ENCODE measurements at places on chromosomes 1 and 21.
A peak's percentile ranks its signal among the peaks of the same experiment; 100 is the strongest.

GRCh38 chr1:107464827-107465226 is 324.0 kb downstream of the NTNG1 start:
- DNase-seq = no peak

GRCh38 chr1:170853302-170853701 is 82.0 kb upstream of the MROH9 start:
- no peak for DNase-seq

GRCh38 chr1:228960705-228961104 is 225.4 kb downstream of the RHOU start:
- no peak for DNase-seq

DNA sequence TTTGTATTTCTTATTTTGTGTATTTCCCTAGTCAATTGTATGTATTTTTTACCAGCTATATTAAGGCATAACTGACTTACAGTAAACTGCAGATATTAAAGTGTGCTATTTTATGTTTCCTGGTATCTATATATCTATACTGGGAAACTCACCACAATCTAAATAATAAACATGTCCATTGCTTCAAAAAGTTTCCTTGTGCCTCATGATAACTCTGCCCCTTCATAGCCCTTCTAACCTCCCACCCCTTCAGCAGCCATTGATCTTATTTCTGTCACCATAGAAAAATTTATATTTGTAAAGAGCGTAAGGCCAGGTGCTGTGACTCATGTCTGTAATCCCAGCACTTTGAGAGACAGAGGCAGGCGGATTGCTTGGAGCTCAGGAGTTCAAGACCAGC is 9.3 kb upstream of the RRP15 start:
- no peak for DNase-seq

DNA sequence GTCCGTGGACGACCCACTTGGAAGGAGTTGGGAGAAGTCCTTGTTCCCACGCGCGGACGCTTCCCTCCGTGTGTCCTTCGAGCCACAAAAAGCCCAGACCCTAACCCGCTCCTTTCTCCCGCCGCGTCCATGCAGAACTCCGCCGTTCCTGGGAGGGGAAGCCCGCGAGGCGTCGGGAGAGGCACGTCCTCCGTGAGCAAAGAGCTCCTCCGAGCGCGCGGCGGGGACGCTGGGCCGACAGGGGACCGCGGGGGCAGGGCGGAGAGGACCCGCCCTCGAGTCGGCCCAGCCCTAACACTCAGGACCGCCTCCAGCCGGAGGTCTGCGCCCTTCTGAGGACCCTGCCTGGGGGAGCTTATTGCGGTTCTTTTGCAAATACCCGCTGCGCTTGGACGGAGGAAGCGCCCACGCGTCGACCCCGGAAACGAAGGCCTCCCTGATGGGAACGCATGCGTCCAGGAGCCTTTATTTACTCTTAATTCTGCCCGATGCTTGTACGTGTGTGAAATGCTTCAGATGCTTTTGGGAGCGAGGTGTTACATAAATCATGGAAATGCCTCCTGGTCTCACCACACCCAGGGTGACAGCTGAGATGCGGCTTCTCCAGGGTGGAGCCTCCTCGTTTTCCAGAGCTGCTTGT is 32.4 kb downstream of the PRMT2 start:
- DNase-seq = peak; percentile 62

DNA sequence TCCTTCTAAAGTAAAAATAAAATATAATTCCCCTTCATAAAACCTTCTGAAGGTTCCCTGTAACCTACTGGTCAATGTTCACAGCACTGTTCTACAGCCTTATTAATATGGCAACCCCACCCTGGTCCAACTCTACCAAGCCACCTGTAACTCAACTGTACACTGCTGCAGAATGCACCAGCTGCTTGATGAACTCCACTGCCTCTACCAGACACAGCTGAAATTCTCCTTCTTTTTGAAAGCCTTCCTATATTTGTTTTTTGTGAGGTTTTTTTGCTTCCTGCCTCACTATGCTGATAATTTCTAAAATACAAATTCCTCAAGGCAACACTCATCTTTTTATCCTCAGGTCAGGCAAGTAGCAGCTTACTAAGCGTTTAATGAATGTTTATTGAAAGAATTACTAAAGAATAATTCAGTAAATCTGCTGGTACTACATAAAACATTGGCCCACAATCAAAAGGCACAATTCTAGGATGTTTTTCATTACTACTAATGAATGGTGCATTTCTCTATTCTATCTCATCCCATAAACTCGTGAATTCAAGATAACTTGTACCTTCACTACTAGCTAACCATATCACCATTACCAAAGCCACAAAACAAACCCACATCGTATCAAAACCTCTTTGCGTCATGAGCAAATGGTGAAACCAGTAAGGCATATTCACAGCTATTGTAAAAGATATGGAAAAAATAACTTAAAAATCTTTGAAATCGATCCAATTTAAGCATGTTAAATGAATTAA is 2.4 kb downstream of the SSX2IP start:
- no peak for DNase-seq

- no peak for DNase-seq
These were observed 10.6 kb downstream of the CNR2 start for GRCh38 chr1:23902321-23903278.

DNA sequence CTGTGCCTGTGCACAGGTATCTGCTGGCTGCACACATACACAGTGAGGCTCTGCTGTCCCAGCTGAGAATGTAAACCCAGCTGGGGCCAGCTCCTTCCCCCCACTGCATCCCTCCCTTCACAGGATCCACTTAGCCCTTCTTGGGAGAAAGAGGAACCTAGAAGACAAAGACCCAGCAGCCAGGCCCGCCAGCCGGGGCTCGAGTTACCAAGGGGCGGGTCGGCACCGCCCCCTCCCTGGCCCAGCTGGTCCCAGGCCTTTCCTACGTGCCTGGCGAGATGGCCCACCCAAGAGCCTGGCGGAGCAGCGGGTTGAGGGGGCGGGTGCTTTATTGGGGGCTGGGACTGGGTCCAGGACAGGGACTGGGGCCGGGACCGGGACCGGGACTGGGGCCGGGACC is 2.1 kb downstream of the SH3BGRL3 start:
- DNase-seq = peak; percentile 63

DNA sequence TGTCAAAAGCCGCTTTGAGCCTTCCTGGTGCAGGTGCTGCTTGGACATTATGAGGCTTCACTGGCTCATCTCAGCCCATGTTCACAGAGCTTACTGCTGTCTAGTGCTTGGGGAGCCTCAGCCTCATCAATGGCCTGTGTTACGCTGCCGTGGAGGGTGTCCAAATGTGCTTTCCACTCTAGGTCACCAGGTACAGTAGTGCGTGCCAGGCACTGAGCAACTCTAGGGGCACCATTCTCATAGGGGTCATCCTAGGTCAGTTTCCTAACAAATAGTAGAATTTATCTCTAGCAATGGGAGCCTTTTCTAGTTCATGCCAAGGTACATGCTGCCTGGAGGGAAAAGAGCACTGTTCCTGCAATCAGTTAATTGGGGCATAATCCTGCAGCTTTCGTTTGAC is 193.8 kb downstream of the DYRK1A start:
- DNase-seq = no peak
